Right lobe of liver (tissue), 6 donors: ENCODE measurements at places on chromosomes 2 and 18. TPM values are rescaled to one million over a fixed set of nuclear protein-coding genes. Genes with fewer than 3 reads are reported as not detected.

Gene EPB41L3
- 3.9 TPM for total RNA-seq

Gene ASXL3
- total RNA-seq = 0.31 TPM

Gene ODC1
- 197 TPM for total RNA-seq

Gene VSNL1
- 2.7 TPM for total RNA-seq

Gene RTN4
- 130 TPM for total RNA-seq

Gene GEN1
- total RNA-seq = 6.3 TPM

Gene KCNIP3
- total RNA-seq = 1.3 TPM

Gene HOXD1
- not detected for total RNA-seq

DNA sequence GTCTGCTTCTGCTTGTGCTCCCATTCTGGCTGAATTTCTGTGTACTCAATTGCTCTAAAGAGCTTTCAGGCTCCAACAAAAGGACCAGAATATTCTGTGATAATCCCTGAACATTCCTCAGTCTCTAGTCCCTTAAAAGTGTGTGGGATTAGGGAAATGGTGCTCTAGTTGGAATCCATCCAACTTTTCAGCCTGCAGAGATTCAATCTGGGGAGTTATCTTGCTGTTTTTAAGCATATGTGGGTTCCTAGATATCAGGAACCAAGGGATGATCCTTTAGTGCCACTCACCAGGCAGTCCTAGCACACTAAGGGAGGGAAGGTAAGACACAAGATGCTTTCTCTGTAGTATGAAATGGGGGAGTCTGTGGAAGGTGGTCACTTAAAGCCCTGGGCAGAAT lies 140.3 kb upstream of the SLC1A4 start:
- no peak overlapping the region for H3K27ac ChIP-seq
- H3K27me3 ChIP-seq = no peaks in the 10 kb centered on the region
- H3K4me1 ChIP-seq = no peaks in the 10 kb centered on the region
- no peaks in the 10 kb centered on the region for H3K36me3 ChIP-seq

- no peak overlapping the region for H3K27ac ChIP-seq
- no peak for DNase-seq
- no peaks in the 10 kb centered on the region for H3K27me3 ChIP-seq
- no peaks in the 10 kb centered on the region for H3K4me1 ChIP-seq
Observed at GRCh38 chr2:236195726-236196125, 27.5 kb upstream of the GBX2 start.

- H3K27me3 ChIP-seq = no peaks in the 10 kb centered on the region
- DNase-seq = no peak
- no peak overlapping the region for H3K4me3 ChIP-seq
Observed at GRCh38 chr18:24488824-24489493, 28.5 kb downstream of the HRH4 start.

- DNase-seq = no peak
- no peaks in the 10 kb centered on the region for H3K4me1 ChIP-seq
- no peak overlapping the region for H3K27ac ChIP-seq
- no peaks in the 10 kb centered on the region for H3K27me3 ChIP-seq
- no peak overlapping the region for H3K4me3 ChIP-seq
Observed at GRCh38 chr2:30185178-30185577, 38.4 kb downstream of the YPEL5 start.

DNA sequence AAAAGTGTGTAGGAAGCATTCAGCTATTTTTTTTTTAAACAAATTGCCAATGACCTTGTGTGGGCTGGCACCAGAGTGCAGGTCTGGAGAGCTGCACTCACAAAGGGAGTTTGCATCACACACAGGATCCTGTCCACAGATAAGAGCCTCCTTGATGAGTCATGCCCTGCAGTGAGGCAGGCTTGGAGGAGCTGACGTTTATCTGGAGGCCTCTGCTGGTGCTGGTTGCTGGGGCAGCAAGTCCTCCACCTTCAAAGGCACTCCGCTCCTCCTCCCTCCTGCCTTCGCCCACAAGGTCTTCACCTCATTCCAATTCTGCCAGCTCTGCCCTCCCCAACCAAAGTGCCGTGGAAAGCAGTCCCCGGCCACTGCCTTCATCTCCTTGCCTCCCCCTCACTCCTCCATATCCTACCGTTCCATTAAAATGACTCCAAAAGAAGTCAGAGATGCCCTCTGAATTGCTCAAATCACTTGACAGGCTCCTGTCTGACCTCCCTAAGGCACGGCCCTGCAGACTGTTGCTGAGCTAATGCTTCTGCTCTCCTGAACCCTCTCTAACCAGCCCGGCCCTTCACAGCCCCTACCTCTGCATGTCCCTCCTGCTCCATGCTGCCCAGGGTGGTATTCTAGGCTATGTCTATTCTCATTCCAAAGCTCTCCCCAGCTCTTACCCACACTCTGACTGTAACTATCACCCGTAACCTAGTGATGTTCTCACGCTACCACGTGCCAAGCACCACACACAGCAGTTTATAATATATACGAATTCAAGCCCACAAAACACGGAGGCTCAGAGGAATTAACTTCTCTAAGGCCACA lies 30.9 kb downstream of the LONRF2 start:
- H3K27ac ChIP-seq = no peak overlapping the region
- H3K36me3 ChIP-seq = no peaks in the 10 kb centered on the region
- no peak overlapping the region for H3K4me3 ChIP-seq
- no peaks in the 10 kb centered on the region for H3K4me1 ChIP-seq

DNA sequence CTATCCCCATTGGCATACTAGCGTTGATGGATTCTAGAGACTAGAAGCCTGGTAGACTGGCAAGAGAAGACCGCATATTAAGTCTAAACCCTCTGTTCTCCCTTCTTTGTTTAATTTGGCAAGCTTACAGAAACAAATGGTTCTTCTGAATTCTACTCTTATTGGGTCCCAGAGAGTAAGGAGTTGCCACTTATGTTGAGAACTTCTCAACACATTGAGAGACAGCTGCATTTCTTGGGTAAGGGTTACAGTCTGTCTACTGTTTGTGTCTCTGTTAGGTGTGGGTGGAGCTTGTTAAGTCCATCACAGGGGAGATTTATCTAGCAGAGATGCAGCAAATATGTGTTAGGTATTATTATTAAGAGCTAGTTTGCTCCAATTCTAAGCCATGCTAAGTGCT lies 435.8 kb upstream of the MEIS1 start:
- H3K27ac ChIP-seq = no peak overlapping the region
- no peak overlapping the region for H3K4me3 ChIP-seq
- DNase-seq = no peak
- no peaks in the 10 kb centered on the region for H3K36me3 ChIP-seq

GRCh38 chr2:232882505-232883115 lies 12.5 kb downstream of the SNORC start:
- no peaks in the 10 kb centered on the region for H3K4me1 ChIP-seq
- no peak overlapping the region for H3K27ac ChIP-seq
- H3K36me3 ChIP-seq = peaks cover 6% of the 10 kb centered on the region
- DNase-seq = no peak
- no peaks in the 10 kb centered on the region for H3K27me3 ChIP-seq
- no peak overlapping the region for H3K4me3 ChIP-seq

DNA sequence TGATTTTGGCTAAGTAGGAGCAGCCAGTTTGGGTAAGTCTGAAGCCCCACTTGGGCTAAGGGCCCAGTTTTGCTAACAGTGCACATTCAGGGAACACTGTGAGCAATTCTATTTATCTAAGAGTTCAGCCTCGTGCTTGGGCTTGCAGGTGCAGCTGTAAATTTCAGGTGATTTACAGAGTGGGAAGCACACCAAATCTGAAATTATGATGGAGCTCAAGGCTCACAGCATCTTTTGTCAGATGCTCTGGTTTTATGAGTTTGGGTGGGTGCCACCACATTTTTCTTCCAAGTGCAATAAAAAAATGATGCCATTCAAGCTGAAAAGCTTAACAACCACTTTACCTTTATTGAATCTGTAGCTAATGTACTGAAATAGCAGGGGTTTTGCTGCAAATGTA lies 671.2 kb downstream of the LRRTM4 start:
- no peak overlapping the region for H3K4me3 ChIP-seq
- H3K27me3 ChIP-seq = no peaks in the 10 kb centered on the region
- no peak overlapping the region for H3K27ac ChIP-seq
- DNase-seq = no peak

GRCh38 chr2:221203125-221203524 lies 369.0 kb downstream of the EPHA4 start:
- H3K36me3 ChIP-seq = no peaks in the 10 kb centered on the region
- DNase-seq = no peak
- no peaks in the 10 kb centered on the region for H3K27me3 ChIP-seq

- H3K4me1 ChIP-seq = no peaks in the 10 kb centered on the region
- no peak overlapping the region for H3K4me3 ChIP-seq
- no peak overlapping the region for H3K27ac ChIP-seq
- H3K36me3 ChIP-seq = no peaks in the 10 kb centered on the region
- no peaks in the 10 kb centered on the region for H3K27me3 ChIP-seq
Observed at GRCh38 chr18:25713103-25713502, 361.1 kb upstream of the ZNF521 start.

- H3K27ac ChIP-seq = no peak overlapping the region
- no peak overlapping the region for H3K4me3 ChIP-seq
- no peak for DNase-seq
Observed at GRCh38 chr2:183495589-183496267, 371.5 kb downstream of the NUP35 start.

DNA sequence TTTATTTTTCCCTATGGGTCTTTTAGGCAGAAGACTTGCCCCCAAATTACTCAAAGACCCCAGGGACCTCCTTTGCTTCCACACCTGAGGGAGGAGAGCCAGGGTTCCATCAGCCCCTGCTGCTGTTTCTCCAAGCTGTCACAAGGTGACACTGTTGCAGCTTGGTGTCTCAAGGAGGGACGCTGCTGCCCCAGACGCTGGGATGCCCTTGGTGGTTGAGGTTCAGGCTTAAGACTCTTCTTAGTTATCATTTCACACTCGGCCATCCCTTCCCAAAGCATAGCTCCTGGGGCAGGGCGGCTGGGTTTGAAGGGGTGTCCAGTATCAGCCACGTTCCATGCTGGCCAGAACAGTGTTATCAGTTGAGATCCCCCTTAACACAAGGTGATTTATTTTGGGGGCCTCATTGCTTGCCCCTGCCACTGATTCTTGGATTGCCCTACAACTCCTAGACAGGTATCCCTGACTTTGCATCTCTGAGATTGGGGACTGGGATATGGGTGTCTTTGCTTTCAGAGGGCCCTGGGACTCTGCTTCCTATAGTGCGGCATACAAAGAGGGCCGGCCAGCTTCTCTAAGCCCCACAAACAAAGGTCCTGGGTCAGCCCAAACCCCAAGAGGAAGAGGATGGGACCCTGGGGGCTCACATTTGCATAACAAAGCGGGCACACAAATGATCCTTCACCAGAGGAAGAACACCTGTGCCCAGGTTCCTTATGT lies 22.7 kb downstream of the GPR55 start:
- no peaks in the 10 kb centered on the region for H3K4me1 ChIP-seq
- no peaks in the 10 kb centered on the region for H3K36me3 ChIP-seq
- H3K27me3 ChIP-seq = no peaks in the 10 kb centered on the region
- no peak overlapping the region for H3K4me3 ChIP-seq
- H3K27ac ChIP-seq = no peak overlapping the region
- DNase-seq = no peak
